ENCODE measurements at places on chromosomes 7 and 10.
A peak's percentile ranks its signal among the peaks of the same experiment; 100 is the strongest.

GRCh38 chr7:29853072-29853471, 46.8 kb downstream of the WIPF3 start:
- DNase-seq, result no peak

- no peak for DNase-seq
Observed at GRCh38 chr7:23530405-23530804, 1.4 kb downstream of the TRA2A start.

- no peak for DNase-seq
Observed at GRCh38 chr10:86803156-86803555, 46.7 kb downstream of the BMPR1A start.

- no peak for DNase-seq
Observed at GRCh38 chr10:69968830-69969229, 83.8 kb upstream of the MACROH2A2 start.

DNA sequence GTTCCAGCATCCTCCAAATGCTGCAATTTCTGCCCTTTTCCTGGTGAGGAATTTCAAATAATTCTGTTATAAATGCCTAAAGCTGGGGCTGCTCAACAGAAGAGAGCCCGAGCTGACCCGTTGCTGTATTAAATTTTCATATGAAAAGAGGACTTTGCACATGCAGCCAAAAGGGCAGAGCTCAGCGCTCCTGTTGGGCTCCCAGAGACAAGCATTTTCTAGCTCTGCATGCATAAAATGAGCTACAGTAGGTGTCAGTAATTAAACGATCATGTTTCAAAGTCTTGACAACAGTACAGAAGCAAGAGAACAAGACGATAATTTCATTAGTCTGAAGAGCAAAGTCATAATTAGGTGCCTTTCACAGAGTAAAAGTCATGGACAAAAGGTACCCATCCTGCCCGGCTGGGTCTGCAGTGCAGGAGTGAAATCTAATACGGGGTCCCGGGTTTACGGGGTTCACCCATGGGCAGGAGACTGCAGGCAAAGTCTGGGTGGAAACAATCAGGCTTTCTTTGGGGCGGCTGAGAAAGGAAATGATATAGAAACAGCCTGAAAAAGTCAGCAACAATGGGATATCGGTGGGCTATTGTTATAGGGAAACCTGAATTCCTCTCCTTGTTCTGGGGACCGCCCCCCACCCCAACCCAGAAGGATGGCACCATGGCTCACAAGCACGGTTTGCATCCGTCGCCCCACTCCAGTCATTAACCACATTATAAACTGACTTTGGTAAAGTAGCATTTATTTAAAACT, 66.0 kb downstream of the EBF3 start:
- DNase-seq, result no peak

DNA sequence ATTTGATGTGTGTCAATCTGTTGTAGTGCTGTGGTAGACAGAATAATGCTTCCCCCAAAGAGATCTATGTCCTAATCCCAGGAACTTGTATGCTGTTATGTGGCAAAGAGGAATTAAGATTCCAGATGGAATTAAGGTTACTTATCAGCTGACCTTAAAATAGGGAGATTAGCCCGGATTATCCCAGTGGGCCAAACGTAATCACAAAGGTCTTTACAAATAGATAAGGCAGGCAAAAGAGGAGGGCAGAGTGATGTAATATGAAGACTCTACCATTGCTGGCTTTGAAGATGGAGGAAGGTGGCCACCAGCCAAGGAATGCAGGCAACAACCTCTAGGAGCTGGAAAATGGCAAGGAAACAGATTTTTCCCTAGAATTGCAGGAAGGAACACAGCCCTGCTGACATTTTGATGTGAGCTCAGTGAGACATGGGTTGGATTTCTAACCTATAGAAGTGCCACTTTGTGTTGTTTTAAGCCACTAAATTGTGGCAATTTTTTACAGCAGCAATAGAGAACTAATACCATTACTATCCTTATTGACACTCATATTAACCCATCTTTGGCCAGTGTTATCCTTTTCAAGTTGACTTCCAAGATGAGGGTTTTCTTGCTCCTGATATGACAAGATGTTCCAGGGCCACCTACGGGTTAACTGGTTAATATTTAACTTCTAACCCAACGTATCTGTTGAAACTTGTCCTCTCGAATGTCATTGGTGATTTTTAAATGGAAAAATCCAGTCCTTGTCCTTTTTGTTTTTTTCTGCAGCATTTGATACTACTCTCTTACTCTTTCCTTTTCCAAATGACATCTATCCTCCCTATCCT, 29.3 kb downstream of the CYCS start:
- no peak for DNase-seq

GRCh38 chr7:133883591-133883990, 243.5 kb upstream of the LRGUK start:
- DNase-seq, result no peak

DNA sequence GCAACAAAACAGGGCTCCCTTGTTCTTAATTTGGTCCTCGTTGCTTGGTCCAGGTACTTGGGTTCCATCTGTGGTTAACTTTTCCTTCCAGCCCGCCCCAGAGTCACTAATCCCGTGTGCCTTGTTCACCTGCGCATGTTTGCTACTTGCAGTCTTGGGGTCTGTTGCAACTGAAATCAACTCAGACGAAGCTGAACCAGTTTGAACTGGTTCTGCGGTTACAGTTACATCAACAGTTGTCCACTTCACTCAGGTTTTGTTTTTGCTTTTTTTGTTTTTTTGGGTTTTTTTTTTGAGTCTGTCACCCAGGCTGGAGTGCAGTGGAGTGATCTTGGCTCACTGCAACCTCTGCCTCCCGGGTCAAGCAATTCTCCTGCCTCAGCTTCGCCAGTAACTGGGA, 34.7 kb downstream of the TRRAP start:
- no peak for DNase-seq

DNA sequence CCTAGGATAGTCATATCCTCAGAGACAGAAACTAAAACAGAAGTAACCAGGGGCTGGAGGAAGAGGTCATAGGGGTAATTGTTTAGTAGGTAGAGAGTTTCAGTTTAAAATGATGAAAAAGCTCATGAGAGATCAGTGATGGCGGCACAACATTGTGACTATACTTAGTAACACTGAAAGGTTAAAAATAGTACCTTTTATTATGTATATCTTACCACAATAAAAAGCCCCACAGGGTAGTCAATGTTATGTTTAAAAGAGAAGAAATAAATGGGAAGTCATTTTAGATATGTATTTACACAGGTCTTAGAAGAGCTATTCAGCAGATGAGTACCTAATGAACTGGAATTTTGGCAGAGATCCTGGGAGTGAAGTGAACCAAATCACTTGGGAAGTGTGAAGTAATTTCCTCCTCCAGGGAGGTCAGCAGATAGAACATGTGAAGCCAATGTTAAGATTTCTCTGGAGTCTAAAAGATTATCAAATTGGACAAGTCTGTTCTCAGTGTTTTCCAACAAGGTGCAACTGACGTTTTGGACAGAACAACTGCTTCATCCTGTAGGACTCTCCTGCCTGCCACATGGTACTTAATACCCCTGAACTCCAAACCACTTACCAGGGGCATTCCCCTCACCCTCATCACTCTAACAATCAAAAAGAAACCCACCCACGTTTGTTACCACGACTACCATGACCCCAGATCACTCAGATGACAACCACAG, 6.4 kb downstream of the CDCA7L start:
- DNase-seq, result peak; percentile 35

DNA sequence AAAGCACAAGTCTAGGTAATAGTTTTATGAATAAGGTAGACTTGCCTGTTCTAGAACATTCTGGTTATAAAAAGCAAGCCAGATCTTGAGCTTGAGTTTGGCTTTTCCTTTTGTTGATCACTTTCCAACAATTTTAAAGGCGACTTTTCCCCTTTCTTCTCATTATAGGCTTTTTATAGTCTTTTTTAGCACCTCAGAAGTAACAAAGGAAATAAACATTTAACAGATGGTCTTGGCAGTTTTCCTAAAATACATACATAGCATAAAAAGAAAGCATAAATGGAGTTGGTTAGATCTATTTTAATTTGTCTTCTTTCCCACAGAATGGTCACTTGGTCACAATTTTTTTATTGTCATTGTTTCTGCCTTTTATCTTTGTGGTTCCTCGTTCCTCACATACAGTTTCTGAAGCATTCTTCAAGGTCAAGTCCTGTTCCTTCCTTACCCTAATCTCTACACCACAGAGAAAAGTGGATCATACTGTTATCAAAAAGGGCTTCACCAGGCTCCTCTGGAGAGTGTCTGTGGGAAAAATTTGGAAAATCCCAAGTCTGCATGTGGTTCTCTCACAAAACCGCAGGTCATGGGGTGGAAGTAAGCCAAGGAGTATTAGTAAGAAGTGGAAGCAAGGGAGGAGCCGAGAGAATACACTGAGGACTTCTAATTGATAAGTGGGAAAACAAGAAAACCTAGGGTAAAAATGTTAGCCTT, 31.3 kb downstream of the THNSL1 start:
- DNase-seq, result no peak

GRCh38 chr10:13703997-13704536, 117.3 kb downstream of the PRPF18 start:
- no peak for DNase-seq

- DNase-seq, result no peak
Observed at GRCh38 chr10:119364645-119365600, 157.6 kb downstream of the GRK5 start.

- no peak for DNase-seq
Observed at GRCh38 chr10:1597370-1598146, 139.8 kb downstream of the ADARB2 start.

DNA sequence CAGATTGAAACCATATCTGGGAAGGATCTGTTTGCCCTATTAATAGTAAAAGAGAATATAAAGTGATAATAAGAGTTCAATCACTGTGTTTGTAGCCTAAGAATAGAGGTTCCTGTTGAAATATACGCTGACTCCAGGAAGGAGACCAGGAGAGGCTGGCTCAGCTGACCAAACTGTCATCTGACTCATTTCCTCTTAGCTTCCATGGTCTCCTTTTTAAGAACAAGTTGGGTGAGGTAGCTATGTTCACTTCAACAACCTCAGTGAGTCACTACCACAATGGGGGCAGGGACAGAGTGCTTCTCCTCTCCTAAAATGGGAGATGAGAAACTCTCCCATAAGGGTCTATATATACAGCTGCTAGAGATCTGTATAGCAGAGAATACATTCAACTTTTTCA, 543.3 kb downstream of the CALN1 start:
- DNase-seq, result no peak

- no peak for DNase-seq
Observed at GRCh38 chr7:27533652-27534081, 129.0 kb downstream of the HIBADH start.

DNA sequence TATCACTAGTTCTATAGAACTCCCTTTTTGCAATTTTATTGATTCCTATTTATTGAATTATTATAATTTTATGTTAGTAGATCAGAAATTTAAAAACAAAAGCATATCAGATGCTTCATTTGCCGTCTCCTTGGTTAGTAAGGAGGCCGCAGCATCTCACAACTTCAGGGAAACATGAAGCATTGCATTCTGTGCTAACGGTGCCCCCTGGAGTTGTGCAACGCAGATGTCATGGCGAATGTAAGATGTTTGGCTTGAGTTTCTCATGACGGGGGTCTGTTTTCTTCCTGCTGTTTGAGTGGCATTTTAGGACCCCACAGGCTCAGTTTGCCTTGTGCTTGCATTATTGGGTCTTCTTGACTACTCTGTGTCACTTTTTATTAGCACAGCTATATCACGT, 124.8 kb downstream of the CNNM2 start:
- no peak for DNase-seq

DNA sequence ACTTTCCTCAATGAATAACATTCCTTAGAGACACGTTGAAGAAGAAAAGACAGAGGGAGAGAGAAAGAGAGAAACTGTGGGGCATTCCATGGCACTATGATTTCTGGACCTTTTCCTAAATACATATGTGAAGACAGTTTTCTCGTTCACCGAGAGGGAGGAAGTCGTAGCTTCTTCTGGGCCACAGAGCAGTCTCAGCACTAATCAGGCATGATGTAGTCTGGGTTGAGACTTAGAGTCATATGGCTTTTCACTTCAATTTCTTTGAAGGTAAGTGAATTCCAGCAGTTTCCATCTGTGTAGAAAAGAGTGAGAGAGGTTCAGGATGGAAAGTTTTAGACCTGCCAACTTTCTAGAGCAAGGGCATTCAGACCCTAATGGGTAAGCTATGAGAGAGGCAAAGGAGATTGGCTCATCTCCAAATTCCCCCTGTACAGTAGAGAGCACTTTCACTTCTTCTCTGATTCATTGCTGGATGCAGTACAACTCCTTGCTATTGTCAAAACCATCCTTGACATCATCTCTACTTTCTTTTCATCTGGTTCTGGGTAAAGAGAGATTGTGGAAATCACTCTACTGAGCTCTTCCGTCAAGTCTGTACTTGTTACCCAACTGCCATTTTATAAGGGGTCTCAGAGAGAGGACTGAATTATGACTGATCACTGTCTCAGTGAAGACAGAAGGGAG, 31.5 kb upstream of the OR9A4 start:
- no peak for DNase-seq

GRCh38 chr10:86644794-86645445, 9.4 kb upstream of the OPN4 start:
- no peak for DNase-seq

DNA sequence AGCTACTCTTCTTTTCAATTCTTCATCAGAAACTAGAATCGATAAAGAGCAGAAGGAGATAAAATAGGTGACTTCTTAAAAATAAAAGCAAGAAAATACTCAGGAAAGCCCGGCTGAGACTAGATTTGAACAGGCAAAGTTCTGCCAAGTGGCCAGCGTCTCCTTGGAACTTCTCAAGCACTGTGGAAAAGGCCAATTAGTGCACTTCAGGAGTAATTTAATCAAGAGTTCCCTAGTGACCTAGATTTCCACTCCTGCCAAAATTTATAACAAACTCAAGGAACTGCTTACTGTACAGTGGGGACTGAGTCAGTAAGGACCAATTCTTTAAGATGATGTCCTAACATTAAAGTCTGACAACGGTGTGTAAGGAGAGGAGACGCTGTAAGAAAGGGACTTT, 57.3 kb downstream of the CHCHD3 start:
- DNase-seq, result no peak

- no peak for DNase-seq
Observed at GRCh38 chr7:41832941-41833340, 130.1 kb upstream of the INHBA start.

GRCh38 chr10:23439452-23439960, 631 bp downstream of the OTUD1 start:
- no peak for DNase-seq

Measured in stimulated activated CD4-positive, alpha-beta T cell treated with anti-CD3 and anti-CD28 coated beads, TNF-alpha, amount 100 ng/mL, for 24 hours (primary cell).